ENCODE measurements at places on chromosomes 2 and 18.

GRCh38 chr2:91748902-91749301 lies 3057.4 kb downstream of the RPIA start:
- DNase-seq = no peak

DNA sequence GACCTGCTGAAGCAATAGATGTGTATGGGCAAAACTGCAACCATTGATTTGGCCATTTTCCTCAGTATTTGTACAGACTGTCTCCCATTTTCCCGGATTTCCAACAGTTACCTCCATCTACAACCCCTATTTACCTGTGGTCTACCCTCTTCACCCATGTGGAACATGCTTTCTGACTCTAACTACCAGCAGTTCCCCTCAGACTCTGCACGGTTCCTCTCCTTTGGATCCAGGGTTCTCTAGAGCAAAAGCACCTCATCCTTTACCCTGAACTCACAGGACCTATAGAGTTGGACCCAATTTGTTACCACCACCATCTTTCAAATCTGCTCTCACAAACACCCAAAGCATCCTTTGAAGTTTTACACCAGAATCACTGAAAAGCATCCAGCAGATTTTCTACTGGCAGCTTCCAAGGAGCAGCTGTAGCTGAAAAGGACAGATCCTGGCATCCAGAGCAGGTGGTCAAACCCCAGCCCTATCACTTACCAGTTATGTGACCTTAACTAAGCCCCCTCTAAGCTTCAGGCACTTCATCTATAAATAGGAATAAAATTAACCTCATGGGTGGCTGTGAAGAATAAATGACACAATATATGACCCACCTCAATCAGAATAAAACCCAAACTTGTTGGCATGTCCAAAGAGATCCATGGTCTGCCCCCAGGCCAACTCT lies 15.3 kb downstream of the CYTIP start:
- no peak for DNase-seq

DNA sequence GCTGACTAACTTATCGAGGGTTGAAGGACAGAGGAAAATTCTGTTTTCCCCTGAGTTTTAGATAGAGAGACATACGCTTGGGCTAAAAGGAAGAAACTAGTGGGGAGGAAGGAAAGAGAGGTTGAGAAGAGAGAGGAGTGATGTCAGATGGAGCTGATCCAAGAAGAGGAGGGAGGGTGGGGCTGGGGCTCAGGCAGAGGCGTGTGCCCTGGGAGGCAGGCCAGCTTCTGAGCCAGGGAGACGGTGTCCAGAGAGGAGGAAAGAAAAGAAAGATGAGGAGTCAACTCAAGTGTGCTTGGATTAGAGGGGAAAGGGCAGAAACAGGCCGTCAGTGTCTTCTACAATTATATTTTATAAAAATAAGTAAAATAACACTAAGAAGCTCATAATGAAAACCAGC lies 56.2 kb downstream of the EMILIN2 start:
- DNase-seq = no peak

GRCh38 chr2:137930146-137930545 lies 34.1 kb upstream of the HNMT start:
- DNase-seq = no peak

- no peak for DNase-seq
Measured at GRCh38 chr2:74142340-74142739, 5.4 kb downstream of the BOLA3 start.

- DNase-seq = no peak
Measured at GRCh38 chr18:8341481-8342230, 267.6 kb upstream of the RAB12 start.

DNA sequence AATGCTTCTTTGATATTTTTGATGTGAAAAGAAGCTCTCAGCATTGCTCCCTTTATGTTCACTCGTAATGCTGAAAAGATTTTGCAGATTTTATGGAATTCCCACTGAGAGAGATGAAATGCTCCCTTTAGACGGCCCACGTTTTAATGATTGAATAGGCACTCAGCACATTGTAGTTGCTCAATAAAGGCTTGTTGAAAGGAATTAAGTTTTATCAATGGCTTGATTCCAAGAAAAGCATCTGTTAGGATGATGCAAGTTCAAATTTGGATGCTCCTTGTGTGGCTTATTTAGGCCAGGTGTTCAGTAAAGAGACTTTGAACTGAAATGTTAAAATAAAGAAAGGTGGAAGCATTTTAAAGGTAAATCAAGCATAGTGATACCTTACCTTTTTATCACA lies 725.1 kb downstream of the EPHA4 start:
- DNase-seq = no peak

DNA sequence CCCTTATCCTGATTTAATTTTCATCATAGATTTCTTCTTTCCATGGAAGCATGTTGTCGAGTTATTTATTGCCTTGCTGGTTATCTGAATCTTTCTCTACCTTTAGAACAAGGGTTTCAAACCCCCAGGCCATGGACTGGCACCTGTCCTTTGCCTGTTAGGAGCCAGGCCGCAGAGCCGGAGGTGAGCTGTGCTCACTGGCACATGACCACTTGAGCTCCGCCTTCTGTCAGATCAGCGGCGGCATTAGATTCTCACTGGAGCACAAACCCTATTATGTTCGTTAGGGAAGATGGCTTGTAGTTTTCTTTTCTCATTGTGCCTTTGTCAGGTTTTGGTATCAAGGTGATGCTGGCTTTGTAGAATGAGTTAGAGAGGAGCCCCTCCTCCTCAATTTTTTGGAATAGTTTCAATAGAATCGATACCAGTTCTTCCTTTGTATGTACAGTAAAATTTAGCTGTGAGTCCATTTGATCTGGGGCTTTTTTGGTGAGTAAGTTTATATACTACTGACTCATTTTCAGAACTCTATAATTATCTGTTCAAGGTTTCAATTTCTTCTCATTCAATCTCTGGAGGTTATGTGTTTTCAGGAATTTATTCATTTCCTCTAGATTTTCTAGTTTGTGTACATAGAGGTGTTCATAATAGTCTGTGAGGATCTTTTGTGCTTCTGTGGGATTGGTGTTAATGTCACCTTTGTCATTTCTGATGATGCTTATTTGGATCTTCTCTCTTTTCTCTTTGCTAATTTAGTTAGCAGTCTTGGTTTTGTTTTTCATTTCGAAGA lies 668.0 kb upstream of the FAM98A start:
- DNase-seq = no peak

DNA sequence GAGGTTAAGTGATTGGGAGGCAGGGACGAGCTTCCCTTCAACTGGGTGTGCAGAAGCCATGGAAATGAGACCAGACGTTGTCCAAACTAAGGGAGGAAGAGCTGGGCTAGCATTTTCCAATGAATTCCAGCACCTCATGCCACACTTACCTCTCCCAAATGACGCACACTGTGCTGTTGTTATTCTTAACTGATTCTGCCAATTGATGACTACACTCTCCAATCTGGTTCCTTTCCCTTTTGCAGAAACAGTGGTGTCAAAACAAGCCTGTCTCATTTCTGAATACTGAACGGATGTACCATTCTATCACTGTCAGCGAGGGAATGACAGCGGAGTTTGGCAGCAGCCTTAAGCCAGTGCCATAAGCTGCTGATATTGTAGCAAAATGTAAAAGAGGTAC lies 380.5 kb upstream of the HNRNPA3 start:
- DNase-seq = no peak

All from GOT3 (cell line).